ENCODE measurements at places on chromosomes 12 and 14.
A peak's percentile ranks its signal among the peaks of the same experiment; 100 is the strongest.

GRCh38 chr12:25249931-25250738 lies 594 bp downstream of the KRAS start:
- peak; percentile 42 for DNase-seq

- DNase-seq: no peak
These were observed 23.9 kb upstream of the FLVCR2 start for GRCh38 chr14:75554482-75554881.

GRCh38 chr12:6272300-6273204 lies 37.9 kb upstream of the PLEKHG6 start:
- DNase-seq: peak; percentile 69

- DNase-seq: no peak
These were observed 101.2 kb downstream of the CNTN1 start for GRCh38 chr12:40793471-40793870.

DNA sequence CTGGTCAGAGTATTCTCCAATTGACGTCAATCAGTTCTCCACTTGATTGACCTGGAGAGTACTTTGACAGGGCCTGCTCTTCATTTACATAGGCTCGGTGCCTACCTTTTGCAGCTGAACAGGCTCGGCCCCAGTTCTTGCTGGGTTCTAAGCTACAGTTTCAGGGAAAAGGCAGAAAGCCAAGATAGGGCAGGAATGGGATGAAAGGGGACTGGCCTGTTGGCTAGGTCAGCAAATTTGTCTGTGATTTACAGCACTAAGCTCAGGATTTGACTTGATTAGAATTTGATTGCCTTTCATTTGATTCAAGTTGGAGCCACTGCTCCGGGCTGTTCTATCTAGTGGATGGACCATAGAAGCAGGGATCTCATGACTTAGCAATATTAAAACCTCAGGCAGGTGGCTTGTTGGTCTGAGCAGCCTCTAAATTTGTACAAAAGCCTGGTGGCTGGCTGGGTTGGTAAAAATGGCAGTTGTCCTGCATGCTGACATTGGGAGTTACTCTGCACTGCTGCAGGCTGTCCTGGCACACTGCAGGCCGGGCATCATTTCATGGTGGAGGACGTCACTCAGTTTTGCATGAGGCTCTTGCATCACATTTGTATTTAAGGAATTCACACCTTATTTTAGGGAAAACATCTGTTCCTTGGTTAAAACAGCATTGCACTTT lies 71.8 kb downstream of the BICD1 start:
- no peak for DNase-seq

DNA sequence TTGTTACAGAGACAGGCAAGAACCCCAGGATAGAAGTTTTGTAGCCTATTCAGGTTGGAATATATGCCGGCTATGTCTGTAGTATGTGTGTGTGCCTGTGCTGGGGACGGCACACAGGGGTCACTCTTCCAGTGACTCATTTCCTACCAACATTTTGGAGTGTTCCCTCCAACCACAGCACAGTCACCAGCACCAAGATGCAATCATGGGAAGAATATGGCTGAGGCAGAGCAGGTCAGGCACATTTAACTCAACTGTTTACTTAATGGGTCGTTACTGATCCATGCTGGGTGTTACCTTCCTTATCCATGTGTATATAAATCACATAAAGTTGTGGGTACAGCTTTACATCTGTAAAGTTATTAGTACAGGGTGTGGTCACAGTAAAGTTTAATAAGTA lies 178.3 kb downstream of the PRKD1 start:
- no peak for DNase-seq

GRCh38 chr12:121797937-121798786 lies 4.7 kb upstream of the RHOF start:
- DNase-seq: no peak

DNA sequence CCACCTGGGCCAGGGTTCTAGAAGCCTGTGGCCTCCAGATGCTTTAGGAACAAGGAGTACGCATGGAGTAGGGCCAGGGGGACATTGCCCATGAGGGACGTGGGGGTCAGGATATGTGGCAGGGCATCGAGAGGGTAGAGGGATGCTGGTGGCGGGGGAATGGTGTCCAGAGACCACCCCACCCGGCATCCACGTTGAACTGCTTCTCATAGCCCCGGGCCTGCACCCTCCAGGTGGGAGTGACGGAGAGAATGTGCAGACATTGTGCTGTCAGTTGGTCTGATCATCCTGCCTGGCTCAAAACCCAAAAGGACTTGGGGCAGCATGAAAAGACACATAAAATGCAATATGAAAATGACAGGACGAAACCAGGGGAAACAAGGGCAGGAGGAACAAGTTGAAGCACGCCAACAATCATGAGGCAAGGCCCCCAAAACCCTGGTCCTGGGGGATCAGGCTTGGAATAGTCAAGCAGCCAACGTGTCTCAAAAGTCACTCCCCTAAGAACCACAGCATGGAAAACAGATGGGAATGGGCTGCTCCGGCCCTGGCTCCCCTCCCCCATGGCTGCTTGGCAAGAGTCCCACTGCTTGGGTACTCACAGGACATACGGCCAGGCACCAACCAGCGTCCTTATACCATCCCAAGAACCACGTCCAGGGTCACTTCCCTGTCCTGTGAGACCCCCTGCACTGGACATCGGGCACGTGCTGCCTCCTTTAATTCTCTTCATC lies 117.9 kb downstream of the DICER1 start:
- DNase-seq: no peak

DNA sequence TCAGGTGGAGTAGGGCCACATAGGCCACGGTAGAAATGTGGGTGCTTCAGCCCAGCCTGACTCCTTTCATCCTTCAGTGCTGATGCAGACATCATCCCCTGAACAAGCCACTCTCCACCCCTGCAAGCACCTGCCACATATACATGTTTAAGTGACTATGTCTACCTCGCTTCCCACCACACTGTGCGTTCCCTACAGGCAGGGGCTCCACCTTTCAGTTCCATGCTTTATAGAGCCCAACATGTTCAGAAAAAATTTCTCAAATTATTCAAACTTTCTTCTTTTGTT lies 11.6 kb downstream of the SLC7A7 start:
- no peak for DNase-seq

- no peak for DNase-seq
These were observed 44.5 kb upstream of the ESRRB start for GRCh38 chr14:76331328-76332011.

DNA sequence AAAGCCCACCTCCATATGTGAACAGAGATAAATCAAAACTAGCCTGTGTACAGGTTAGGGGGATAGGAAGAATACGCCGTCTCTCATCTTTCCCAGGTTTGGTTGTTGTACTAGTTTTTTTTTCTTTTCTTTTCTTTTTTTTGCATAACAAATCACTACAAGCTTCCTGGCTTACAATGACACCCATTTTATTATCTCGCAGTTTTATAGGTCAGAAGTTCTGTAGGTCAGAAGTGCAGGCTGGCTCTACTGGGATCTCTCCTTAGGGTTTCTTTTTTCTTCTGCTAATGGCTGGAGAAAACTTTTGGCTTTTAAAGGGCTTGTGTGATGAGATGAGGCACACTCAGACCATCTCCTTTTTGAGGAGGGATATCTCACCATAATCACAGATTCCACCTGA lies 25.7 kb upstream of the CRY1 start:
- no peak for DNase-seq

DNA sequence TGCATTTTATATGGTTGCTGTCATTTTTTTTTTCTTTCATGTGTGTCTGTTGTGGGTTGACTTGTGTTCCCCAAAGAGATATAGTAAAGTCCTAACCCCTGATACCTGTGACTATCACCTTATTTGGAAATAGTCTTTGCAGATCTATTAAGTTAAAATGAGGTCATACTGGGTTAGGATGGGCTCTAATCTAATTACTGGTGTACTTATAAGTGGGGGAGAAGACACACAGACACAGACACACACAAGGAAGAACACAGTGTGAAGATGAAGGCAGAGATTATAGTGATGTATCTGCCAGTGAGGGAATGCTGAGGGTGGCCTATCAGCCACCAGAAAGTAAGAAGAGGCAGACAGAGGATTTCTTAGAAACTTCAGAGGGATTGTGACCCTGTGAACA lies 318.4 kb upstream of the ATP2B1 start:
- DNase-seq: no peak

DNA sequence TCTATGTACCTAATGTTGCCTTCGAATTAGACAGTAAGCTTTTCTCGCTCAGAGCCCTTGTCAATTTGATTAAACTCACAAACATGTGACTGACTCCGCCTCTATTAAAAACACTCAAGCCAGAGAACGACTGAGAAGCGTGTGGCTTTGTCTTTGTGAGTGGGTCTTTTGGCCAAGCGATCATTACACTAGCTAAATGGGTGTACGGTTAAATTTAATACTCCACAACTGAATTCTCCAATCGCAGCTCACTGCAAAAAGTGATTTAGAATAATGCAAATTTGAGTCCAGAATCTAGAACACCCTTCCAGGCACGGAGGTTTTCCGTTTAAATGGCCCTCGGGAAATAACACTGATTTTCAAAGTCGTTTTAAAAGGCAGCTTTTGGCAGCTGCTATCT lies 253.7 kb downstream of the EFCAB11 start:
- no peak for DNase-seq

- no peak for DNase-seq
These were observed 1.8 kb upstream of the CCDC198 start for GRCh38 chr14:57495416-57495815.

DNA sequence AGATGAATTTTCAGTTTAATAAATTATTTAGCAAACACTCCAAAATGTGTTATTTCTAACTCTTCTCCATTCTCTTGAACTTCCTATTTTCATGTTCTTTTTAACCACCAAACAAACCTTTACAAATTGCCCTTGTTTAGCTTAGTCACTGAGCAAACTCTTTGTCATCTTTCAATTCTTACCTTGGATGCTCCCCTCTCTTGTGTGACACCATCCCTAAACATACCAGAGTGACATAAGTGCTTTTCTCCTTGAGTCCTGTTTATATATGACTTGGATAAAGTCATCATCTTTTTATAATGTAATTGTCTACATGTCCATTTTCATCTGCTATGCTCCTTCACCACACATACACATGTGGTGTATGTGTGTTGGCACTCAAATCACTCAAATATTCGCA lies 3.4 kb upstream of the TMEM19 start:
- no peak for DNase-seq

DNA sequence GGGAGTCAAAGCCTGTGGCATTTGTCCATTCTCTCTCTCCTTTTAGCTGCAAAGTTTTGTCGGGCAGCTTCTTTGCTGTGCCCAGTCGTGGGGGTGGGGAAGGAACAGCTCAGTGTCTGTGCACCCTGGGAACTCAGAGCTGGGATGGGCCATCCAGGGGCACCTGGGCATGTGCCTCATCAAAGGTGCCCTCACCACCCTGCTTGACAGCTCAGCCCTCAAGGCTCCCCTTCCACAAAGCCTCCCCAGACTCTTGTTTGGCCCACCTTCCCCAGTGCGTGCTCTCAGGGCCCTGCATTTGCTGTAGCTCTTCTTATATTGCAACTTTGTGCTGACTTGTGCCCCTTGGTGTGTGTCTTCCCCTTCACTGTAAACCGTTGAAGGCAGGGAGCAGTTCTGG lies 112.6 kb downstream of the ESRRB start:
- DNase-seq: no peak

DNA sequence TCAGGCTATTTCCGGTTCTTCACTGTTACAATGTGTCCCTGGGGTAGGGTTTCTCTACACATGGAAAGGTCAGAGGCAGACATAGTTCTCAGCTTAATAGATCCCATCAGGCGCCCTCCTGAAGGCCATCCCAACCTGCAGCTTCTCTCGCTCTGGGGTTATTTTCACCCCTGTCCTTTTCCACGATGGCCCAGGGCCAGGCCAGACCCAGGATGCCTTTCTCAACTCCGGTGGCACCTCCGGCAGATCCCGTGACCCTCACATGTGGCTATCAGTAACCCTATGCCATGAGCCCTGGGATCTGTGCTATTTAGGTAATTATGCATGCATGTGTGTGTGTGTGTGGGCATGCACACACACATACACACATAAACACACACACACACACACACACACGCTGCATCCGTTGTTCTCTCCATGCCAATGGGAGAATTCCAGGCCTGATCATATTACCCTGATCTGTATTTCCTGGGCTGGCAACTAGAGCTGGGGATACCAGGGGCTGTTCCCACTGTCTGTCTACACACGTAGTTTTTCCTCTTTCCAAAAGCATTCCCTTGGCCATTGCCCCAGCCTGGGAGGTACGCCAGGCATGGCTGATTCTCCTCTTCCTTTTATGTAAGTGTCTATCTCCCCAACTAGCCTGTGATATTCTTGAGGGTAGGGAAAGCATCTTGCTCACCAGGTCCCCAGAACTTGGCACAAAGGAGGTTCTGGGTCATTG lies 51.2 kb upstream of the NOS1 start:
- DNase-seq: no peak

Data from iPS-NIHi11 (cell line).